ENCODE measurements at places on chromosomes 11 and 22. TPM values are rescaled to one million over a fixed set of nuclear protein-coding genes. Genes with fewer than 3 reads are reported as not detected.

ARHGAP8 gene
- 0.59 TPM for total RNA-seq

DNA sequence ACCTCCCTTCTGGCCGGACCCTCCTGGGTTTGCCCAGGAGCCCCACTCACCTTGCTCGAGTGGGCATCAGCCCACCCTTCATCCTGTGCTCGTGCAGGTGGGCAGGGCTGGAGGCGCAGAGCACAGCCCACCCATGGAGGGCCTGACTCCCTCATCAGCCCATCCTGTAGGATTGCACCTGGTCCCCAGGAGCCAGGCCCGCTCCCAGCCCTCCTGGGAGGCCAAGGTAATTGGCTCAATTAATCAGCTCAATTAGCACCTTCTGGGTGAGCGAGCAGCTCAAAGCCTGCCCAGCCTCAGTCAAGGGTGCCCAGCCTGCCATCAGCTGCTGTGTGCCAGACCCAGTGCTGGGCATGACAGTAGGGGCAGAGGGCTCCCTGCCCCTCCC is 58.1 kb upstream of the NECTIN1 start:
- H3K4me3 ChIP-seq = no peak overlapping the region
- peaks cover 27% of the 10 kb centered on the region for H3K4me1 ChIP-seq
- DNase-seq = peak; percentile 9
- peaks cover 8% of the 10 kb centered on the region for H3K27me3 ChIP-seq
- H3K36me3 ChIP-seq = no peaks in the 10 kb centered on the region
- no peak overlapping the region for H3K27ac ChIP-seq

GRCh38 chr22:27348634-27349033 is 452.9 kb downstream of the MN1 start:
- H3K27ac ChIP-seq = no peak overlapping the region
- peaks cover 12% of the 10 kb centered on the region for H3K36me3 ChIP-seq
- peaks cover 4% of the 10 kb centered on the region for H3K27me3 ChIP-seq
- DNase-seq = no peak

SPON1 gene
- total RNA-seq = 0.81 TPM

Data from glutamatergic neuron (in vitro differentiated cells).